Left renal pelvis (tissue), 4 donors: ENCODE measurements at places on chromosomes 3 and 15.

GRCh38 chr15:41367418-41367817, 34.7 kb downstream of the NUSAP1 start:
- no peak for DNase-seq

DNA sequence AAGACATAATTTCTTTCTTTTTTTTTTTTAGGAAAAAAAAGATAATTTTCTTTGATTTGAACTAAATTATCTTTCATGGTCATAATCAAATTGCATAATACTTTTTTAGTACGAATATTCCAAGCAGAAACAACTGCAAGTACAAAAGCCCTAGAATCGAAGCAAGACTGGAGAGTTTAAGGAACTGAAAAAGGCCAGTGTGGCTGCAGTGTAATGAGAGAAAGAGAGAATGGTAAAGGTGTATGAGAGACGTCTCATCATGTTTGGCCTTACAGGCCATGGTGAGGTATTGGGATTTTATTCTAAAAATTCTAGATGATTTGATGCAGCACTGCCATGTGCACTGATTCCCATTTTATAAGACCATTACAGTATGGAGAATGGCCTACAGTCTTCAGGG, 180.9 kb downstream of the SUCNR1 start:
- no peak for DNase-seq

DNA sequence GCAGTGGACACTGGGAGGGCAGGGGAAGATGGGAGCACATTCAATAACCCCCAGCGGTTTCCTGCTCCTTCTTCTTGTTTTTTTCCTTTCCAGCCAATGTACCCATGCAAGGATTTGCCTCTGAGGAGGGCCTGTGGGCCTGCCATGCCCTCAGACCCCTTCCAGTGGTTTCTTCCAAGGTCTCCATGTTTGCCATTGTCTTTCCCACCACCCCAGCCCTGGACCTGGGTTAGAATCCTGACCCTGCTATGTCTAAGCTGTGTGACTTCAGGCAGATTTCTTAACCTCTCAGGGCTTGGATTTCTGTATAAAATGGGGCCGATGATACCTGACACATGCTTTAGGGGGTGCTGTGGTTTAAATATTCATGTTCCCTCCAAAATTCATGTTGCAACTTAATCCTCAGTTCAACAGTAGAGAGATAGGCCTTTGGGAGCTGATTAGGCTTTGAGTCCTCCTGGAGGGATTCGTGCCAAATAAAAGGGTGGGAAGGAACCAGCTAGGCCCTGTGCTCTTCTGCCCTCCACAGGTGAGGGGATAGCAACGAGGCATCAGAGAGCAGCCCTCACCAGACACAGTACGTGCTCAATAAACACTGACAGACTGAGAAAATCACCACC, 46.3 kb upstream of the FLNB start:
- no peak for DNase-seq

- DNase-seq: no peak
Measured at GRCh38 chr3:171176244-171176933, 149.9 kb upstream of the SLC2A2 start.

DNA sequence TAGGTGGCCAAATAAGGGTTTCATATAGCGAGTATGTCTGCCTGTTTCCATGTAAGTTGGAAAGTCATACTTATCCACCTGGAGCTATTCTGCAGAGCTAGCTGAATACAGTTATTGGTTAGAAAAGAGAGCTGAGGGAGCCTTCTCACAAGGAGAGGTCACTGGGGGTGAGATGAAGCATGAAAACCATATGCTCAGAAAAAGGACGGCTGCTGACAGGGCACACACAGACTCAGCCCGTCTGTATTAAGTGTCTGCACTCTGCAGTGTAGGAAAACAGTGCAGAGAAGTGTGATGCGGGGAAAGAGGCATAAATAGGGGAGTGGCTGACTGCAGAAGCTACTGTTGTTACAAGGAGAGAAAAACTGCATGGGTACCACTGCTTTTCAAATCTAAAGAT, 58.2 kb downstream of the C3orf70 start:
- no peak for DNase-seq

DNA sequence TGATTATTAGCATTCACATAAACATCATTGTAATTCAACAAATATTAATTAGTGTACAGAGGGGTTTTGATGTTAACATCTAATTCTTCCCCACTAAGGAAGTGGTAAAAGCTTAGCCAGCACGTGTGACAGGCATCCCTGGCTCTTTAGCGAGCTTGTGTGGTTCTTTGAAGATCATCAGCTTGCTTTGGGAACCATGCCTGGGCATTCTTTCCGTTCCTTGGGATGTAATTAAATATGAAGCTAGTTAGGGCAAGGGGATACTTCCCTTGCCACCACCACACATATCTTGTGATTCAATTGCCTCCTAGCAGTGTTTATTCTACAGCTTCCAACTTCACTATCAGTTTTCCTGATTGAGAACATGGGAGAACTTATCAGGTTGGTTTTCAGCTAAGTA, 246.5 kb downstream of the MYRIP start:
- no peak for DNase-seq

DNA sequence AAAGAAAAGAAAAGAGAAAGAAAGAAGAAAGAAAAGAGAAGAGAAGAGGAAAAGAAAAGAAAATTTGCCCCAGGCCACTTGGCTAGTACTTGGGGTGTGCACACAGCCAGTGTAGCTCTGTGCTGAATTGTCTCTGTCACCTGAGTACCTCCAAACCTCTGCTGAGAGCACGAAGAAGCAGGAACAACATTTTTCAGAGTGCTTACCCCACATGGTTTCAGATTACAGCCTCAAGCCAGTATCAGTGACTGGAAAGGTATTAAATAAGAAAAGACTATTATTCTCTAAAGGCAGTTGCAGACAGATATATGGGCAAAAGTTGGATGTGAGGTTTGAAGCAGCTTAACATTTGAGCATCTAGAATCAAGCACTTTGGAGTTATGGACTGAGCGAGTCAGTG, 113.3 kb upstream of the PHLDB2 start:
- DNase-seq: no peak

DNA sequence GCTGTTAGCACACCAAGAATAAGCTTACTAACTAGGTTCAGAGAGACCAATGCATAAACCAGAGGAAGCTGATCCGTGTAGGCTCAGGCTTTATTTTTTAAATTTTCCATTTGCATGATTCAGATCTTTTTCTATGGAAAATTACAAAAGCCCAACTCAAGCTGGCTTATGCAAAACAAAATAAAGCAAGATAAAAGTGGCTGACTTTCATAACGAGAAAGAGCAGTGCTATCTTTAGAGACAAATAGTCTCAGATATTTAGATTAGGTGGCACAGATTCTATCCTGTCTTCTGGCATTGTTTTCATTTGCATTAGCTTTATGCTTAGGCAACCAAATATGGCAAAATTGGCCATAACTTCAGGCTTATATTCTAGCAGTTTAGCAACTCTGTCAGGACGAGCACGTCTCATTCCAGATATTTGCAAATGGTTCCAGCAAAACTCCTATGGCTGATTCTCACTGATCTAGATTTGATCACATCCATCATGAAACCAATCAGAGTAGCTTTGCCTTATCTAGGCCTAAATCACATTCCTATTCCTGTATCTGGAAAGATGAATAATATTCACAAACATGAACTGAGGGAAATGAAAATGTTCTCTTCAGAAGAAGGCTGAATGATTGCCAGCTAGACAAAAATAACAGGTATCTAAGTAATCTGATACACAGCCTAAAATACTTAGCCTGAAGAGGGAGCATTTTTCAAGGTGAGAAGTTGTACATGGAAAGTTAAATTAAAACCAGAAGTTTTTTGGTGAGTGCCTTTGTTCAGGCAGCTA, 216.4 kb upstream of the DPPA4 start:
- DNase-seq: no peak

DNA sequence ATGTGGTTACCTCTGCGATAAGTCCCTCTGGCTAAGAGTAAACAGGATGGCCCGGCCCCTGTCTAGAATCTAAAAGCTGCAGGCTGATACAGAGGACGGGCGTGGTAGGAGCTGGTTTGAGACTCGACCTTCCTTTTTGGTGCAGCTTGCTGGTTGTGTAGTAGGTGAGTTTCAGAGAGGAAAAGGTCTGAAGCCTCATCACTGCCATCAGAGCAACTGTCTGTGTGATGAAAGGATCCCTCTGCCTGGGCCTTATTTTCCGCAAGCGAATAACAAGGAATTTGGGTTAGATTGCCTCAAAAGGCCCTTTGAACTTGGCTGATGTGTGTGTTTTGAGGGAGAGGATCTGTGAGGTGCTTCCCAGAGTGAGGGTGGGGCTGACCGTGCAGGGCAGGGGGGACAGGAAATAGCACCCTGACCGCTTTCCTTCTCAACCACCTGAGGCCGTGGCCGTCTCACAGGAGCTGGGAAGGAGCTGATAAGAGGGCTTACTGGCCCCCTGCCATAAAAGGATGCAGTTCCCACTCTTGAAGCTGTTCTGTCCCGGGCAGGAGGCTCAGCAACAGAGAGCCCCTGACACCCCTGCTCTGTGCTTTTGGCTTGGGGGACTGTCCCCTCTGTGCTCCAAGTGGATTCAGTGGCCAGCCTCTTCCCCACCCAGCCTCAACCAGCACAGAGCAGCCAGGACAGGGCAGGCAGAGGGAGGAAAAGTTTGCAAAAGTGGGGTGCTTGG, 45.6 kb upstream of the TFRC start:
- no peak for DNase-seq

DNA sequence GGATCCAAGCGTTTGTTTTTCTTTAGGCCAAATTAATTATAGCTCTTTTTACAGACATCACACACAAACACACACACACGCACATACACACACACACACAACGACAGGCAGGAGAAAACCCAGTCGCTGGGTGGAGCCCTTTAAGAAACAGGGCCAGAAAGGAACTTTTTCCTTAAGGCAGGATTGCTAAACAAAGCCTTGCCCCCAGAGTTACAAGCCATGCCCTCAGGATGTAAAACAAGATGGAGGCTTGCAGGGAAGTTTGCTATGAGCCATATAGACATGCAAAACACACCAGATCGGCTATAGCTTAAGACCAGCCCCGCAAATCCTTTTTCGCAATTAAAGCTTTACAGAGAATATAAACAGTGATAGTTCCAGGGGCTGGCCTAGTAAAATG, 16.3 kb upstream of the IQCF2 start:
- DNase-seq: no peak

DNA sequence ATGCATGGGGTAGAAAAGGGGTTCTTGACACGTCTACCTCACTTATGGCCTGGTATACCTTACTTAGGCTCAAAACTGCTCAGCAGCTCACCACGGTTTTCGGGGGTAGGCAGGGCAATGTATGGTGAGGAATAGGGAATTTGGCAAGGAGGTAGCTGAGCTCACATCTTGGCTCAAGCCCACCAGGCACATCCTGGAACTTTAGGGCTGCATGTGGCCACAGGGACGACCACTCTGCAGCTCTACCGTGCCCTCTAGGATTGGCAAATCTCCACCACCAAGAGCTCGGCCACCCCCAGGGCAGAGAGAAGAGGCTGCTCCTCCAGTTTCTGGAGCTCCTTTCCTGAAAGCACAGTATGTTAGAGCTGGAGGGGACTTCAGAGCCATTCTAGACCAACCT, 69.7 kb downstream of the MRPL46 start:
- DNase-seq: no peak

GRCh38 chr15:101698314-101698713, 26.0 kb downstream of the TARS3 start:
- no peak for DNase-seq

DNA sequence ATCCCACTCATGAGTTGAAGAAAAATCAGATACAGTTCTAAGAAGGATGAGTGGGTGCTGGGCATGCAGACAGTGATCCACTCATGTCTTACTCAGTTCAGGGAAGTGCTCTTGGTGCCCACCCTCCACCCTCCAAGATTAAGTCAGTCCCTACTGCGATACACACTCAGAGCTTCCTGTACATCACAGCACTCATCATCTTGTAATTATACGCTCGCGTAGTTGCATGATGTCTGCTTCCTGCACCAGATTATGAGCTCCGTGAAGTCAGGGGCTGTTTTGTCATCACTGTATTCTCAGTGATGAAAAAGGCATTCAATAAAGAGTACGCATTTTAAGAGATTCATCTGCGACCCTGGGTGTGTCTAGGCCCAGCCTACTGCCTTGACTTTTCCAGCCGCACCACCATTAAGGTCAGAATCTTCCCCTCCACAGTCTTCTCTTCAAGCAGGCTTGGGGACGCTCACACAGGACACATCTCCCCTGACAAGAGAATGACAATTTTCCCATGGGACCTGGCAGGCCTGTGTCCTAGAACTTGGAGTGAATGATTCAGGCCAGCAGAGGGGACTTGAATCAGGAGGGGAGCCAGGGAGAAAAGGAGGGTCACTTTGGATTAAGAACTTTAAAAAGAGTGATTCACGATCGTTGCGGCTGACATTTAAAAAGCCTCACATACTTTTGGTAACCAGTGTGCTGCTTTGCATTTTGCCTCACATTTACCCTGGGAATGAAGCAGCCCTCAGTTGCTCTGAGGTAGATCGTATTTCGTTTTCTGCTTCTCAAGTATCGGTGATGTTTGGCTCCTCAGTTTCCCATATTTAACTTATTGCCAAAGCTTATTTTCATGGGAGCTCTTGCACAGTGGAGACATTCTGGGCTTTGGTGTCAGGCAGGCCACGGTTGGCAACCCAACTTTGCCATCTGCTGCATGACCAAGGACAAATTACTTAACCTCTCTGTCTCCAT, 7.9 kb upstream of the PDE8A start:
- no peak for DNase-seq

DNA sequence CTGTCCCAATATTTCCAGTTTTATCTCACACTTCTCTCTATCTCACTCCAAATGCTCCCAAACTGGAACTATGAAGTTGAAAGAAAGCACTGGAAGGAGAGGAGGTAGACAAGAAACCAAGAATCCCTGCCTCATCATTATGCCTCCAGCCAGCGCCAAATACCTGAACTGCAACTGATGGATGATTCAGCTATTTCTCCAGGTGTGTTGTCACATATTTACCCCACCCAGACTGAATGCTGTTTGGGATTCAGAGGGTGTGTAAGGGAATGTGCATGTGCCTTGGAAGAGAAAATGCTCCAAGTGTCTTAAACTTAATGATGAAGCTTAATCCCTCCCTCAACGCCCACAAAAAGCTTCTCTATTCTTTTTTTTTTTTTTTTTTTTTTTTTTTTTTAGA, 269.5 kb upstream of the ATP11B start:
- no peak for DNase-seq
